ENCODE measurements at places on chromosomes 2 and 18.

- no peak for DNase-seq
Observed at GRCh38 chr18:48752478-48752877, 198.3 kb downstream of the SMAD7 start.

GRCh38 chr18:46037512-46038305 lies 34.4 kb downstream of the PSTPIP2 start:
- DNase-seq: no peak

DNA sequence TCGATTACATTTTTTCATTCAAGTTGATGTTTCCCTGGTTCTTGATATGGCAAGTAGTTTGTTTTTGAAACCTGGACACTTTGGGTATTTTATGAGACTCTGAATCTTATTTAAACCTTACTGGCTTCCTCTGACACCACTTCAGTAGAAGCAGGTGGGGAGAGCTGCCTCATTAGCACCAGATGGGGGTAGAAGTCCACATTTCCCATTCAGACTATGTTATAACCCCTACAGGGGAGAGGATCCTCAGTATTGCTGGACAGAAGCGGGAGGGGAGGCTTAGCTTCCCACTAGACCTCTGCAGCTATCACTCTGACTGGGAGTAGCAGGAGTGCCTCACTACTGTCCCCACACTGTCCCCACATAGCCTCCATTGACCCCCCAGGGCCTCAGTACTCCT lies 145.3 kb upstream of the SLC35G4 start:
- DNase-seq: no peak

GRCh38 chr2:218065239-218066006 lies 3.6 kb upstream of the RUFY4 start:
- no peak for DNase-seq

GRCh38 chr2:55844986-55845385 lies 78.6 kb downstream of the EFEMP1 start:
- no peak for DNase-seq

- no peak for DNase-seq
Observed at GRCh38 chr18:64519201-64519600, 370.3 kb upstream of the LINC00305 start.

DNA sequence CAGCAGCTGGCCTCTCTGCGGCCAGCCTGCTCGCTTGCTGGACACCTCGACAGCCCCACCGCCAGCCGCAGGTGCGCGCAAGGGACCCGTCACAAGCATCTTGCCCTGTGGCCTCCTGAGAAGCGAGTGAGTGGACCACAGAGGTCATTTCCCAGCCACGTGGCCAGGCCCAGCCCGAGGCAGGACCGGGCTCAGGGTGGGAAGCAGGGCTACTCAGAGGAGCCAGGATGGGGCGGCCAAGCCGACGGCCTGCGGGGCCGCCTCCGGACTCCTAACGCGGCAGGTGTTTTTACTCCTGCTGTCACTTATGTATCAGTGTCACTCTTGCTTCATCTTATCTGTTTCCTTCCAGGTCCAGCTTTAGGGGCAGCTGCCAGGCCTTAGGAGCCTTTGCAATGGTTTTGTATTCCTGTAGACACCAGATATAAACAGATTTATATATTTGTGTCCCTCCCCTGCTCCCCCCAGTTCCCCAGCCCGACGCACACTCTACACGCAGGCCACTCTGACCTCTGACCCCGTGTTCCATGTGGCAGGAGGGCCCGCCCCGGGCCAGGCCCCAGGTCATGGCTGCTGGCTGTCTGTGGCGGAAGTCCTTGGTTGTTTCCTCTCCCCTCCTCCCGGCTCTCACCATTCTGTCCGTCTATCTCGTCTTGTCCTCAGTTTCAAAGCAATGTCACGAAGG lies 236.4 kb downstream of the ATAD2B start:
- DNase-seq: no peak

DNA sequence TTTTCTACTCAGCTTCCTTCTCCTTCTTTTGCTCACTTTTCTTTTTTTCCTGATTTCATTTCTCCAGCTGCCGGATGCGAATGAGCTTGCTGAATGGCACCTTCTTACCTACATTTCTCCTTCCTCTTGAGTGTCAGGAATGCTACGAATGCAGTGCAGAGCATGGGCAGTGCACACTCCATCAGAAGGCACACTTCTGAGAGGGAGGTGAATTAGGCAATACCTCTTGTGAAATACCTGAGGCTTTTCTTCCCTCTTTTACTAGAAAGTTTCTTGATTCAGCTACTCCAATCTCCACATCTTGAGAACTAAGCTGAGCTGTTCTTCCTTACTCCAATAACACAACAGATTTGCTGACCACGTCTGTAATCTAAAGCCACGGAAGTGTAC lies 51.1 kb downstream of the PLEKHM3 start:
- DNase-seq: no peak

DNA sequence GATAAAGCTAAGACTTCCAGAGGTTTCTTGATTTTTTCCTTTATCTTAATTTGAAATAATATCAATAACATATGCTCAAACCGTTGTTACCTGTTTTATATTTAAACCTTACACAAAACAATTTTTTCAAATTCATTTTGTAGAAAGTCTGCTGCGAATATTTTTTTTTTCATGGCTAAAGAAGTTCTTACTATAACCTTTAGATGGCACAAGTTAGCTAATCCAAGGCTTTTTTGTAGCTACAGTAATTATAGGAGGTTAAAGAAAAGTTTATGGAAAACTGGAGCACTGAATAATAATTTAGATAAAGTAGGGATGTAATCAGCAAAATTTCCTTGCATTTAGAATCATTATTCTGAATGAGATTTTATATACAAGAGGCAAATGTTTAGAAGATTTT lies 78.0 kb upstream of the PNPT1 start:
- no peak for DNase-seq

- DNase-seq: no peak
Observed at GRCh38 chr2:232874677-232875223, 4.7 kb downstream of the SNORC start.

- no peak for DNase-seq
Observed at GRCh38 chr18:67144329-67144728, 372.2 kb downstream of the DSEL start.

DNA sequence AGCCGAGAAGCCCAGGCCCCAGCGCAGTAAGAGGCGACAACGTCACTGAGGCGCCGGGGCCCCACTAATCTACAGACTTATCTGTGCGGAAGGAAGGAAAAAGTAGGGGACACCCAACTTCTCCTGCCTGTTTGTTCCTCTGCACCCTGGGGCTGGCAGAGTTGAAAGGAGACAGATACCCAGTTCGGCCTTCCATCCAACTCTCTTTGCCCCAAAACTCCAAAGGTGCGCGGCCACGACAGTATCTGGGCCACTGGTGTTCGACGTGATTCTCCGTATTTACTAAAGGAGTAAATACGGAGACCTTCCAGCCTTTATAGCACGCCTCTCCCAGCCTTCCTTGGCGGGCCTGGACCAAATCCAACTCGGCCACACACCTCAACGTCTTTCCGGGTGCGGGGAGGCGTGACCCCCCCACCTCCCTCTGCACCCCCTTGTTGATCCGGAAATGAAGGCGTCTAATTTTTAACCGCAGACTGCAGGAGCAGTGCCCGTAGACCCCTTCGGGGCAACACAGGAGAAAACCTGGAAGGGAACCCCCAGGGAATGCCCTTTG lies 1.6 kb downstream of the SMAD7 start:
- DNase-seq: no peak

DNA sequence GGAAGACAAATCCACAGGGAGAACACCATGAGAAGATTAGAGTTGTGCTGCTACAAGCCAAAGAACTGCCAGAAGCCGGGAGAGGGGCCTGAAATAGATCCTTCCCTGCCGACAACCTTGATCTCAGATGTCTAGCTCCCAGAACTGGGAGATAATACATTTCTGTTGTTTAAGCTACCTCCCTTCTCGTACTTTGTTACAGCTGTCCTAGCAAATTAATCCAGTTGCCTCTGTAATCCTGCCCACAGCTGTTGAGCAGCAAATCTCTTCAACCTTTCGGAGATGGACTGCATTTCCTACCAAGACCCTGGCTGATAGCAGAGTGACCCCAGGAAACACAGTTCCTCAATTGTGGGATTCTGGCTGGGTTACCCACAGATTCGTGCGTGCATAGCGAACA lies 2.6 kb upstream of the TBC1D8 start:
- DNase-seq: no peak

DNA sequence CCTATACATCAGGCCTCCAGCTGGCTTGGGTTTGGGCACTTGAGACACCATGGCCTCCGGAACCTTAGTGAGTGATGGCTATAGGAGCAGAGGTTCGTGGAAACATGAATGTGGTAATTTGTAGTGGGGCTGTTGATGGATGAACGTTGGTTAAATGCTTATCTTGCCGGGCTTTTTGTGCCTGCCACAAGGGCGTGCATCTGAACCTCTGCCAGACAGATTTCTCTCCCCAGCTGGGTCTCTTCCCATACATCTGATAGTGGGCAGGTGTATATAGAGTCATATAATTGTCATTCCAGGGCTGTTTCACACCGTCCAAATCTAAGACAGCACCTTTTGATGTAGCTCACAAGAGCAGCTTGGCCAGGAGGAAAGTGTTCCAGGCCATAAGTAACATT lies 14.7 kb downstream of the LAMA3 start:
- DNase-seq: no peak

- no peak for DNase-seq
Observed at GRCh38 chr2:126874961-126875360, 23.7 kb upstream of the TEX51 start.

DNA sequence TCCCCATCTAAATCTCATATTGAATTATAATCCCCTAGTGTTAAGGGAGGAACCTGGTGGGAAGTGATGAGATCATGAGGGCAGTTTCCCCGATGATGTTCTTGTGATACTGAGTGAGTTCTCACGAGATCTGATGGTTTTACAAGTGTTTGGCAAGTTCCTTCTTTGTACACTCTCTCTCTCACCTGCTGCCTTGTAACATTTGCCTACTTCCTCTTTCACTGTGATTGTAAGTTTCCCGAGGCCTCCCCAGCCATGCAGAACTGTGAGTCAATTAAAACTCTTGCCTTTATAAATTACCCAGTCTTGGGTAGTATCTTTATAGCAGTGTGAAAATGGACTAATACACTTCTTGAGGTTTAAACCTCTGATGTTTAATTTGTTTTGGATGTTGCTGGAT lies 177.5 kb downstream of the CD8B2 start:
- no peak for DNase-seq

DNA sequence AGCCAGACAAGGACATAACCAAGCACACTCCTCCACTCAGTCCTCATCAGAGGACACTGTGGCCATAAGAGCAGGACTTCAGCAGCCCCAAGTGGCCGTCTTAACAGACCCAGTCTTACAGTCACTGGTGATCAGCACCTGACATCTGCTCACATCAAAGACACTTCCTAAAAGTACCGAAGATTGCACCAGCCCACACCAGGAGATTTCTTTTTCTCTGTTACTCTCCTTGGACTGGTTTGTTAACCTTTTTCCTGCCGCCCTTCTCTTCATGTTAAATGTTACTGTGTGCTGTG lies 44.1 kb downstream of the MRPS5 start:
- DNase-seq: no peak

- peak; percentile 47 for DNase-seq
Observed at GRCh38 chr2:7450188-7450832, 533.1 kb downstream of the RNF144A start.

- no peak for DNase-seq
Observed at GRCh38 chr2:119862127-119862889, 102.6 kb downstream of the PTPN4 start.

- no peak for DNase-seq
Observed at GRCh38 chr2:145407-145806, 99.1 kb upstream of the FAM110C start.

- no peak for DNase-seq
Observed at GRCh38 chr2:76985387-76986136, 536.6 kb downstream of the LRRTM4 start.

- DNase-seq: no peak
Observed at GRCh38 chr2:162928356-162928755, 89.8 kb upstream of the KCNH7 start.

- no peak for DNase-seq
Observed at GRCh38 chr2:240277807-240278522, 137.5 kb upstream of the OTOS start.

- DNase-seq: no peak
Observed at GRCh38 chr2:229178706-229179105, 92.4 kb downstream of the PID1 start.

- DNase-seq: no peak
Observed at GRCh38 chr2:173970516-173970924, 5.3 kb upstream of the SP3 start.

GRCh38 chr18:63578357-63578958 lies 8.7 kb upstream of the SERPINB13 start:
- no peak for DNase-seq

DNA sequence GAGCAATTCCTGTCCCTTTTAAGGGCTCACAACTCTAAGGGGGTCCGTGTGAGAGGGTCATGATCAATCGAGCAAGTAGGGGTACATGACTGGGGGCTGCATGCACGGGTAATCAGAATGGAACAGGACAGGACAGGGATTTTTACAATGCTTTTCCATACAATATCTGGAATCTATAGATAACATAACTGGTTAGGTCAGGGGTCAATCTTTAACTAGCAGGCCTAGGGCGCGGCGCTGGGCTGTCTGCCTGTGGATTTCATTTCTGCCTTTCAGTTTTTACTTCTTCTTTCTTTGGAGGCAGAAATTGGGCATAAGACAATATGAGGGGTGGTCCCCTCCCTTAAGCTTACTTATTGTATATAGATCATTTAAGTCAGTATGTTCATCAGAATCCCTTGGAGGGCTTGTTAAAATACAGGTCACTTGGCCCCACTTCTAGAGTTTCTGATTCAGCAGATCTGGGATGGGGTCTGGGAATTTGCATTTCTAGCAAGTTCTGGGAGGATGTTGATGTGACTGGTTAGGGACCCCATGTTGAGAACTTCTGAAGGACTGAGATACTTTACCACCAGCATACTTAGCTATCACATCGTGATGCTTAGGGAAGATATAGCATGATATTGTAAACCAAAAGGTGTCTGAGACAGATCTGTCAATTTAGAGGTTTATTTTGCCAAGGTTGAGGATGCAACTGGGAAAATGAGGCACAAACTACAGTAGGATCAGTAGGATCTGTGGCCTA lies 2.8 kb upstream of the INPP4A start:
- no peak for DNase-seq

- DNase-seq: no peak
Observed at GRCh38 chr2:457262-457661, 169.4 kb upstream of the ALKAL2 start.

All from stimulated activated CD4-positive, alpha-beta T cell treated with anti-CD3 and anti-CD28 coated beads, Interleukin-2, amount 100 ng/mL, for 4 hours (primary cell).